A549 treated with Hydrocortisone at 1 μM for 4 hours (cell line): ENCODE measurements at places on chromosomes 5 and 9. TPM values are rescaled to one million over a fixed set of nuclear protein-coding genes. Genes with fewer than 3 reads are reported as not detected.

Gene TNFAIP8
- total RNA-seq, result 12.7 to 27.4 TPM (median 15.3 TPM) in 5 replicates

Gene DOK3
- 2.7 to 6.1 TPM (median 3.8 TPM) in 5 replicates for total RNA-seq

Gene SLC6A19
- 0.33 to 0.40 TPM (median 0.37 TPM) in 5 replicates for total RNA-seq

Gene BICD2
- 27.7 to 33.7 TPM (median 33.1 TPM) in 5 replicates for total RNA-seq

Gene TENT4A
- 17.5 to 24.6 TPM (median 20.4 TPM) in 5 replicates for total RNA-seq

Gene ECSCR
- total RNA-seq, result not detected in 5 replicates

Gene MYORG
- total RNA-seq, result 4.3 to 7.3 TPM (median 6.4 TPM) in 5 replicates

Gene RHOBTB3
- 7.1 to 11.5 TPM (median 9.0 TPM) in 5 replicates for total RNA-seq

Gene CDH10
- total RNA-seq, result 0.09 to 0.20 TPM (median 0.14 TPM) in 5 replicates

Gene IRF1
- 28.1 to 35.9 TPM (median 33.9 TPM) in 5 replicates for total RNA-seq

Gene SLC25A2
- not detected in 5 replicates for total RNA-seq

Gene NSD1
- 17.1 to 25.5 TPM (median 19.8 TPM) in 5 replicates for total RNA-seq

Gene ANXA1
- total RNA-seq, result 1,032 to 1,196 TPM (median 1,133 TPM) in 5 replicates

Gene SLC6A18
- total RNA-seq, result not detected in 5 replicates

Gene SPOCK1
- total RNA-seq, result 9.7 to 26.0 TPM (median 17.6 TPM) in 5 replicates

Gene SCGB3A2
- total RNA-seq, result not detected in 5 replicates
